C1 segment of cervical spinal cord (tissue), 14 donors: ENCODE measurements at places on chromosomes 6 and 20.

- no peak for DNase-seq
These were observed 189.2 kb upstream of the PHACTR1 start for GRCh38 chr6:12527339-12527738.

DNA sequence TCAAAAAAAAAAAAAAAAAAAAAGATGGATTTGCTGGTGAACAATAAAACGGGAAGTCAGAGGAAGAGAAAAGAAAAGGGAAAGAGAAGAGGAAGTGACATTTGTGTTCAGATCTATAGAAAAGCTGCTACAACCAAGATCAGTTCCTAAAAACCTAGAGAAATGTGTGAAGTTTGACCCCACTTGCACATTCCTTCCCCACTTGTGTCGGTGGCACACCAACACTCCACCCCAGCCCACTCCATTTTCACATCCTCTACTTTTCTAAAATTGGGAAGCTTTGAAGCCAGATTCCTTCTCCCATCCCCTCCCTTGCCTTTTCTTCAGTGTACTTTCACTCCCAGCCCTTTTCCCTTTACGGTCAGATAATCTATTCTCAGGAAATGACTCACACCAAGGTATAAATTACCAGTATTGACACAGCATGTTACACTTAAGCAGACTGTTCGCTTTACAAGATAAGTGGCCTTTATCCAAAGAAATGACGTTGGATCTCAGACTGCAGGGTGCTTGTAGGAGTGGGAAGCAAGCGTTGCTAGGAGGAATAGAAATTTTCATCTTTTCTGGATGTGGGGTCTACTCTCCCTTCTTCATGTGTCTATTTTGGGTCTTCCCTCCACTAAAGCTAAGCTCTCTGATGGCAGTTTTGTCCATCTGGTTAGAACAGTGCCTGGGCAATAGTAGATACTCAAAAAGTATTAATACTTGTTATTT, 92.5 kb upstream of the ADGRF1 start:
- no peak for DNase-seq

DNA sequence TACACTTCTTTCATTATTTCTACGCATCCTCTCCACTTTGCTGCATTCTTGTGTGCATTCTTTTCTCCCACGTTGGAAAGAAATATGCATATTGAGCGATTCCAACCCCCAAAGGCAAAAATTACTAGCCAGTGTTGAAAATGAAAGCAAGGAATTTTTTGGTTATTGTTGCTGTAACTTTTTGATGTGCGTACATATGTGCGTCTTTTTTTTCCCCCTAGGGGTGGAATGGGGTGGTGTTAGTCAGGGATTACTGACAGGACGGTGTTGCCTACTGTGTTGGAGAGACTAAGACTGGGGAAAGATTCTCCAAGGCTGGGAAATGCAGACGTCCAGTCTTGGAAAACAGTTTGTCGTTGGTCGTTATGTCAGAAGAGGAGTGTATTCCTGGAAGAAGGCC, 44.2 kb upstream of the ESR1 start:
- DNase-seq = no peak

DNA sequence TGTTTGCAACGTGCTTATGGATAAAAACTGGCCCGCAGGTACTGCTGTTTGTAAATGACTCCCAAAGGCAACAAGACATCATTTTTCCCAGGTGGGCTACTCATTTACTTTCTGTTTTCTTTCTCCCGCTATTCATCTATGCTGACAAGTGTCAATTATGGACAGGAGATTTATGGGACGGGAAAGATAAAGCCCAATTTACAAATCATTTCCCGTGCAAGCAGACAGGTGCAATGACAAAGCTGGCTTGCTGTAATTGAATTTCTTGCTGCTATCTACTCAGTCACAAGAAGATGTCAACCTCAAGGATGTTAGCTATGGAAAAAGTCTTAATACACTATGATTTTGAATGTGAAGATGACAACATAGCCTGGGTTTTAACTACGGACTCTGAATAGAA, 125.5 kb downstream of the EPHA7 start:
- no peak for DNase-seq

GRCh38 chr20:51218603-51219002, 195.7 kb upstream of the KCNG1 start:
- no peak for DNase-seq

DNA sequence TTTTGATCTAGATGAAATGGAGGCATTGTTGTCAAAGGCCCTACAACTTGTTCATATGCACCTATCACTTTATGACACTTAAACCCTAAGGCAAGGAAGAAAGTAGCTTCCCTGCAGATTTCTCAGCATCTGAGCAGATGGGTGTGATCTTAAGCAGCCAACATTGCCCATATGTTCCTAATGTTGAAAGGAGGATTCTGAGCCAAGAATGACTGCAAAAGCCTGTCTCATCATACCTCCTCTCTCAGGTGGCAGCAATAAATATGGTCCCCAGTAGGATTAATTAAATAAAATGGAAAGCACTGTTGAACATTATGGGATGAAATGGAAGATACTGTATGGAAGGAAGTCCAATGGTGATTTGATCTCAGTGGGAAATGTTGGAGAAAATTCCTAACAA, 538.1 kb upstream of the MAN1A1 start:
- no peak for DNase-seq

DNA sequence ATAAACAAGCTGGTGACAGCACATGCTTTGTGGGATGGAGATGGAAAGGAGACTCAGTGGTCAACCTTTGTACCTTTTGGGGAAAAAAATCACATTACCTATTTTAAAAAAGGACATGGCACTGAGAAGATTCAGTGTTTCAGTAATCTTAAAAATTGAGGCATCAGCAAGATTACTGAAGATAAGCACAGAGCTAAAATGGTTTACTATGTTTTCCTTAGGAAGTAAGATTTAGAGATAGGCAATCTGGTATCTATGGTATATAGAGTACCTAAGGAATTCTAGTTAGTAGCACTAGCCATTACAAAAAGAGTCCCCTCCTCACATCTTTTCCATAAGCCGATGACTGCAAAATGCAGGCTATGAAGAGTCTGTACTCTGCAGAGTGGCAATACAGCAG, 35.7 kb downstream of the TOMM6 start:
- no peak for DNase-seq

DNA sequence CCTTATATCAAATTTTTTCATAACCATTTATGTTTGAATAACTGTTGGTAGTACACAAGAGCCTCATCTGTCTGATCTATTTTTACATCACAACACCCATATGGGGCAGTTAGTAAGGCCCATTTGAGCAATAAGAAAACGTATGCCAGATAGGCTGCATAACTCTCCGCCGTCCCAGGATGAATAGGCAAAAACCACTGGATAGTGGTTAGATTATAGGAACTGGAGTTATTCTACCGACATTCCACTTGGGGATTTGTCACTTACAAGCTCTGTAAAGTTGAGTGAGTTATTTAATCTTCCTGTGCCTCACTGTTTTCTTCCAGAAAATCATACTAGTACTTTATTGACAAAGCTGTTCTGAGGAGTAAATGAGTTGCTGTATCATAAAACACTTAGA, 881.9 kb downstream of the QKI start:
- no peak for DNase-seq

- no peak for DNase-seq
These were observed 32.1 kb upstream of the JAG1 start for GRCh38 chr20:10705801-10706459.

- DNase-seq = no peak
These were observed 2.4 kb downstream of the SYNE1 start for GRCh38 chr6:152634773-152635172.
